ENCODE measurements at places on chromosomes 2 and 18.

- DNase-seq = no peak
These were observed 39.0 kb downstream of the SLC40A1 start for GRCh38 chr2:189541591-189541990.

GRCh38 chr2:219641390-219642068, 14.1 kb downstream of the SLC4A3 start:
- no peak for DNase-seq

DNA sequence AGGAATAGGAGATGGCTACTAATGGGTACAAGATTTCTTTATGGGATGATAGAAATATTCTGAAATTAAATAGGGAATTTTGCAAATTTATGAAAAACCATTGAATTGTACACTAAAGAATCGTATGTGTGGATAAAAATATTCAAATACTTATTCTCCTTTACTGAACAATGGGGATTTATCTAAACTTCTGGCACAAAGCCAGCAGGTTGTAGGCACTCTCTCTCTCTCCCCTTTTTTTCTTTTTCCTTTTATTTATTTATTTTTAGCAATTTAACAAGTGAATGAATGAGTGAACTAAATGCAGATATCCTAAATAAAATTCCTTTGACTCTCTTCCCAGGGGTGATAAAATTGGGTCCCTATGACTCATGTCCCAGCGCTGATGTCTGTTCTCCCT, 21.9 kb upstream of the SCYGR2 start:
- DNase-seq = no peak

DNA sequence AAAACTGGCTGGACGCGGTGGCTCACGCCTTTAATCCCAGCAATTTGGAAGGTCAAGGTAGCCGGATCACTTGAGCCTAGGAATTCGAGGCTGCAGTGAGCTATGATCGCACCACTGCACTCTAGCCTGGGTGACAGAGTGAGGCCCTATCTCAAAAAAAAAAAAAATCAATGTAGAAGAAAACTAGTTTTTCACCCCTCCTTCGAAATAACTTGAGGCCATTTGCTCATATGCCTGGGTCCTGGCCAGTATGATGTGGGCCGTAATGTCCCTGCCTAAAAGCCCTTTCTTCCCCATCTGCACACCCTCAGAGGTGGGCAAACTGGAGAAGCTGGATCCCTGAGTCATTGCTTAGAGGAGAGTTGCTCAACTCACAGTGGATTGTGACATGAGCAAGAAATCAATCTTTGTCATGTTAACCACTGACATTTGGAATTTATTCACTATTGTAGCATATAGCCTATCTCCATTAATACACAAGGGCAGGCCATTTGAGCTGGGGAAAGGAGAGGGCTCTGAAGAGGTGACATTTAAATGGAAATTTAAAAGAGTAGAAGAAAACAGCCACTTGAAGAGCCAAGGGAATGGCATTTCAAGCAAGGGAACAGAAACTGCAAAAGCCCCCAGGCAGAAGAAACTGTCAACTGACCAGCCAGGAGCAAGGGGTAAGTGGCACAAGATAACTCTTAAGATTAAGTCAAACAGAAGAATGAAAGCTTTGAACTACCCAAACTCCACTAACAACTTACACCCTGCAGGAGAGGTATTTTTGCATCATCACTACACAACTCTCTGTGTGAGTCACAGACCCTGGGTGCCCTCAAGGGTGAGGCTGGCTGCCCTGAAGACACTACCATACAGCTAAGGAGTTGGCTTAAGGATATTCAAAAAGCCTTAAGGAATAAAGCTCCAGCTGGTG, 7.6 kb upstream of the METTL21A start:
- peak; percentile 85 for DNase-seq

GRCh38 chr2:175931805-175932204, 70.3 kb downstream of the LNPK start:
- no peak for DNase-seq

DNA sequence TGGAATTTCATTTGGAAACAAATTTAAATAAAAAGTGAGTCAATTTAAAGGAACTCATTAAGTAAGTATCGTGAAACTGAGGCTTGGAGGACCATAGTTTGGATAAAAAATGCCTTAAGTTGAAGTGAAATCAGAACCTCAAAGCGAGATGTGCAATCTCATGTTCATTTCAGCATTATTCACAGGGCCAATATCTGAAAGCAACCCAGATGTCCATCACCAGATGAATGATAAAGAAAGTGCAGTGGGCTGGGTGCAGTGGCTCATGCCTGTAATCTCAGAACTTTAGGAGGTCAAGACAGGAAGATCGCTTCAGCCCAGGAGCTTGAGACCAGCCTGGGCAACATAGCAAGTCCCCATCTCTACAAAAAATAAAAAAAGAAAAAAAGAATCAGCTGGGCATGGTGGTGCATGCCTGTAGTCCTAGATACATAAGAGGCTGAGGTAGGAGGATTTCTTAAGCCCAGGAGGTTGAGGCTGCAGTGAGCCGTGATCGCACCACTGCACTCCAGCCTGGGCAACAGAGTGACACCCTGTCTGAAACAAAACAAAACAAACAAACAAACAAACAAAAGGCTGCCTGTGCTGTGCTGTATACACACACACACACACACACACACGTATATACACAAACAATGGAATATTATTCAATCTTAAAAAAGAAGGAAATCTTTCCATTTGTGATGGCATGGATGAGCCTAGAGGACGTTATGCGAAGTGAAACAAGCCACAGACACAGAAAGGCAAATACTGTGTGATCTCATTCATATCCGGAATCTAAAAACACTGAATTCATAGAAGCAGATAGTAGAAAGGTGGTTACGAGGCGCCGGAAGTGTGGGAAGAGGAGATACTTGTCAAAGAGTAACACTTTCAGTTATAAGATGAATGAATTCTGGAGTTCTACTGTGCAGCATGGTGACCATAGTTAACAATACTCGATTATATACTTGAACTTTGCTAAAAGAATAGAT, 14.5 kb downstream of the SH3RF3 start:
- DNase-seq = no peak

DNA sequence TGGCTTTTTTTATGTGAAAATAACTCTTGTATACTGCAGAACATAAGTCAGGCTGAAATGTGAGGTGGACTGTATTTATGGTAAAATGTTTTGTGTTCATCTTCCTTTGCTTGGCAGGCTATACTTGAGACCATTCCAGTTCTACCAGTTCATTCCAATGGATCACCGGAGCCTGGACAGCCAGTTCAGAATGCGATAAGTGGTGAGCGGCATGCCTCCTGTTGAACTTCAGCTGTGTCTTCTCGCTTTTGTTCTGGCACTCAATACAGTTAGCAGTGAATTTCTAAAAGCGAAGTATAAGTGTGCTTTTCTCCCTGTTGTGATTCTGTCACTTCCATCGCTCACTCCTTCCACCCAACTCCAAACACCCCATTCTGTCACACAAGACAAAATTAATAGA, 138.5 kb downstream of the ARHGAP28 start:
- DNase-seq = no peak

DNA sequence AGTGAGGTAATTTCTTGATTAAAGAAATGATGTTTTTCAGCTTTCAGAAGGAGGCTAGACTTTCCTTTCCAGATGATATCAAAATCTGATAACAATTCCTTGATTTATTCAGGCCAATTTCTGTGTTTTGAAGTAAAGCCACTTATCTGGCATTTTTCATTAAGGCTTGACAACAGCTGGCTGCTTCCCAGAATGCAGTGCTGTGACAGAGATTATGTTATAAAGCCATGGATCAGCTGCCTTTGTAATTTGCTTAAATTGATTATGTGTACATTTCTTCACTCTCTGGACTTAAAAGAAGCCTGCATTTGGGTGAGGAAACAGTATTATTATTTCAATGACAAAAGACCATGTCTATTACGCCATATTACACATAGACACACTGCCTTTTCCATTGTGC, 136.0 kb downstream of the PLCL1 start:
- no peak for DNase-seq

GRCh38 chr2:181916726-181917718, 25.5 kb downstream of the ITPRID2 start:
- DNase-seq = peak; percentile 52

DNA sequence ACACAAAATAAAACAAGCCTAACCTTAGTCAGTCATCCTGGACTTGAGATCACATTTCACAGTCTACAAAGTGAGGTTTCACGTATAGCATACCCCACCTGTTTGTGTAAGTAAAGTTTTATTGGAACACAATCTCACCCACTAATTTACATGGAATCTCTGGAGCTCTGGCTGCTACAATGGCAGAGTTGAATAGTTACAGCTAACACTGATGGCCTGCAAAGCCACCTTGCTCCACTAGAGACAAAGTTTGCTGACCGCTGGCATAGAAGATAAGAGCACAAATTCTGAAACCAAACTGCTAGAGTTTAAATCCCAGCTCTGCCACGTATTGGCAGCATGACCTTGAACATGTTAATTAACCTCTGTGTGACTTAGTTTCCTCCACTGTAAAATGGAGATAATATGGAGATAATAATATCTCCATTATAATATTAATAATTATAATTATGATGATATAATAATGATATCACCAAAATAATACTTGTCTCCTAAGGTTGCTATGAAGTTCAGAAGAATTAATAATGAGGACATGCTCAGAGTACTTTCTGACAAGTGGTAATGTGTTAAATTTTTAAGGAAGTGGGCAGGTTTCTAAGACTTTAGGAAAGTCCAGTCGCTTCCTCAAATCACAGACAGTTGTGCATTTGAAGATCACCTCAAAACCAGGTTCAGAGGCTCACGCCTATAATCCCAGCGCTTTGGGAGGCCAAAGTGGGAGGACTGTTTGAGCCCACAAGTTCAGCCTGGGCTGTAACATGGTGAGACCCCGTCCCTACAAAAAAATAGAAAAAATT, 204.6 kb downstream of the SH3RF3 start:
- peak; percentile 52 for DNase-seq

DNA sequence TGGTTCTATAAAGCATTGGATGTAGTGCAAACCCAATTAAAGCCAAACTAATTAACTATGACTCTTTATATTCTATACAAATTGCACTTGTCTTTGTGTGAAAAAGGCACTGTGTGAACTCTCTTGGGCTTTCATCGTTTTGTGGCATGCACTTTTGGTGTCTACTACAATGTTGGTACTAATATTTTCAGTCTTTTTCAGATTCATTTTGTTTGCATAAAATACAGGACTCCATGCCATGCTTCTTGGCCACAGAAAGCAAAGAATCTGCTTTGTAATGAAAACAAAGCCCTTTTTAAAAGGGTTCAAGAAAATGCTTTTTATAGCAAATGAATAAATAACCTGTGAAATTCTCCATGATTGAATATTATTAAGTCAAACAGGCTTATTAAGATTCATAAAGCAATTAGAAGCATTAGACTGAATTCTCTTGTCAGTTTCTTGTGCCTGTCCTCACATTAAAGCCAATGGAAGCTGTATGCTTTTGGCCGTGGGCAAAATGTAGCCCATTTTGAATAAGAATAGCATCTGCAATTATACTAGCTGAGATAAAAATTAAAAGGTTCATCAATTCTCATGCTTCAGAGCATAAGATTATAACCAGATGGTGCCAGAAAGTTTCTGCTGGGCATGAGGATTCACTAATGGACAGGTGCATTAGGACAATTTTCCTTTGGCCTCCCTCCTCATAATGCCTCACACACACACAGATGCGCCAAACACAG, 1665.2 kb downstream of the SUCLG1 start:
- DNase-seq = no peak

DNA sequence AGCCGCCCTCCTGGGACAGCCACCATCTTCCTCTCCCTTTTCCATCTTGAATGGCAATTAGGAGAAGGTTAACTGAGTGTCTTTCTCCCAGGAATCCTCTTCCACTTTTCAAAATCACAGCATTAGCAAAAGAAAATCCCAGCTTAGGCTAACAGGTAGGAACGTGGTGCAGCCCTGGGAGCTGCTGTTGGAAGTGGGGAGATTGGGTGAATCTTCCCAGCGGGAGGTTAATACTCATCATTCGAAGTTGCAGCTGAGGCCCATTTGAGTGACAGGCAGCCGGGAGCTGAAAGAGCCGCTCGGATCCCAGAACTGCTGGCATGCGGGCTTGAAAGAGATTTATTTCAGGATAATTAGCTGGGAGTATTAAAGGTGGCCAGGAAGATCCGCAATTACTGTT, 306.0 kb downstream of the BCL11A start:
- DNase-seq = no peak

GRCh38 chr2:66890166-66890742, 455.3 kb downstream of the MEIS1 start:
- DNase-seq = no peak

Data from RPMI7951 (cell line).